Pancreas (tissue), 10 donors: ENCODE measurements at places on chromosomes 12 and 14. TPM values are rescaled to one million over a fixed set of nuclear protein-coding genes. Genes with fewer than 3 reads are reported as not detected.

NUDT4 gene
- 45.0 TPM for total RNA-seq

HECTD4 gene
- 17.9 TPM for total RNA-seq

MYO1A gene
- total RNA-seq = 0.22 TPM

LRCOL1 gene
- not detected for total RNA-seq

DNA sequence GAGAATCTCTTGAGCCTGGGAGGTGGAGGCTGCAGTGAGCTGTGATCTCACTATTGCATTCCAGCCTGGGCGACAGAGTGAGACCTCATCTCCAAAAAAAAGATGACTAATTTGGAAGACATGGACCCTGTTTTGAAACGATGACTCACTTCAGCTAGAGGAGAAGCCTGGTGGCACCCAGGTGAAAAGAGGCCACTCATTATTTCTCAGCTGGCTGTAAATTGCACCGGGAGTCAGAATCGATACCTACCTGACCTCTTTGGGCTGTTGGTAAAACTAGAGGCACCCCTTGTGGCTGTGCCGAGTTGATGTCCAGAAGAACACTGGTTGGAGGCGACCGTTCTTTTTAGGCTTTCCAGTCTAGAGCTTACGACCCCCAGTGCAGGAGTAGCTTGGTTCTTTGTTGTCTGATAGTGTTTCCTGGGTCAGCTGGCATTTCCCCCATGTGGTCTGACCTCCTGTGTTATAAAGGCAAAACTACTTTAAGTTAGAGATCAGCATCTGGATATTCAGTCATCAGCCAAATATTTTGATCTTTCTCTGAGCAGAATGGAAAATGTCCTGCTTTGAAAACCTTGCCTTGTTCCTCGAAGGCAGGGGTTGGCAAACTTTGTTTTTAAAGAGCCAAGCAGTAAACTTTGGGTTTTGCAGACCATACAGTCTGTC lies 93.2 kb downstream of the CHST11 start:
- no peak overlapping the region for H3K4me3 ChIP-seq
- no peaks in the 10 kb centered on the region for H3K27me3 ChIP-seq
- no peaks in the 10 kb centered on the region for H3K4me1 ChIP-seq
- no peak for DNase-seq
- no peak overlapping the region for H3K27ac ChIP-seq

- H3K27me3 ChIP-seq = no peaks in the 10 kb centered on the region
- no peaks in the 10 kb centered on the region for H3K36me3 ChIP-seq
- H3K4me3 ChIP-seq = no peak overlapping the region
- DNase-seq = no peak
These were observed 40.8 kb downstream of the FBXO21 start for GRCh38 chr12:117149431-117149830.

DNA sequence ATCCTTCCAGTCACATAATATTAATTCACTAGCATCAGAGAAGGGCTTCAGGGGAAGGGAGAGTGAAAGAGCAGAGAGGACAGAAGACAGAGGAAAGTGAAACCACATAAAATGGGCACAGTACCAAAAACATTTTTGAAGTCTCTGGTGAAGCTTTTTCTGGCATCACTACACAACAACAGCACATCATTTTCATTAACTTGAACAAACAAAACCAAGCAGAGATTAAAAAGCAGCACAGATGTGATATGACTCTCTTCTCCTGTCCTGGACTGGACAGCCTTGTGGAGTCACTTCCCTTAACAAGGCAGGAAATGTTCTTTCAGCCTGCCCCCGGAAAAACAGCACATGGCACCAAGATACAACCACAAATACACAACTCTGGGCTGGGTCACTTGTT lies 112.0 kb downstream of the TSPAN8 start:
- no peak overlapping the region for H3K4me3 ChIP-seq
- H3K4me1 ChIP-seq = peaks cover 4% of the 10 kb centered on the region
- no peak for DNase-seq
- H3K27ac ChIP-seq = peak overlapping the region; percentile 67
- H3K27me3 ChIP-seq = no peaks in the 10 kb centered on the region
- no peaks in the 10 kb centered on the region for H3K36me3 ChIP-seq

GRCh38 chr12:104966677-104967076 lies 8.6 kb upstream of the SLC41A2 start:
- DNase-seq = no peak
- H3K36me3 ChIP-seq = no peaks in the 10 kb centered on the region
- H3K27ac ChIP-seq = no peak overlapping the region
- H3K4me3 ChIP-seq = no peak overlapping the region
- H3K4me1 ChIP-seq = no peaks in the 10 kb centered on the region

LRTM2 gene
- not detected for total RNA-seq

RFX4 gene
- total RNA-seq = 0.51 TPM

FAIM2 gene
- total RNA-seq = 0.29 TPM

PGF gene
- total RNA-seq = 2.1 TPM

DNA sequence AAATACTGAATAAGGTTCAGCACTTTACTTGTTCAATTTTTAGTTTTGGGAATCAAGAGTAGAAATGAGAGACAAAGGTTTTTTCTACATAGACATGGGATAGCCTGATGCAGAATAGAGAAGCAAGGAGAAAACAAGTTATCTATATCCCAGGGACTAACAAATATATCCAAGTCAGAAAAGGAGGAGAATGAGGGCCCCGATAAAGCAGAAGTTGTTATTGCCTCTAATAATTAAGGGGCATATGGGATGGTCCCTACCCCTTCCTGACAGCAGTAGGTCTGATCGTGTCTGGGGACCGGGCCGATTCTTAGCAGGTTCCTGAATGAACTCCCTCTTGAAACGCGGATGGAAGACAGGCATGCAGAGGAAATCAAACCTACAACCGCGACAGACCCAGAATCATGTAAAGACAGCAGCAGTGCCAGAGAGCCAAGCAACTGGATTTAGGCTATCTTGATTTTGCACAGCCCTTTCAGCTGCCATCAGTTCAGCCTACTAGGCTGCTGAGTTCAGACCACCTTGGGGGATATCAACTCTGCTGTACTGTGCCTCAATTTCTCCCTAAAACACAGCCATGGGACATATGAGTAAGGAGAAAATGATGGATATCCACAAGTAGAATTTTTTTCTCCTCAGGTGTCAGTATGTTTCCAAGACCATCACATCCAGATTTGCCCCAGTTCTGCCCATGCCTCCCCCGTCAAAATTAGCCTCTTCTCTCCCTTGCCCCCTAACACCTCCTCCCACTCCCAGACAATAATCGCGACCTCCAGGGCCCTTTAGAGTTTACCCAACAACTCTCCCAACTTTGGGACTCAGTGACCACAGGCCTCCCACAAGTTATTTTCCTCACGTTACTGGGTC lies 706 bp downstream of the PRMT5 start:
- no peak for DNase-seq
- H3K36me3 ChIP-seq = peaks cover 17% of the 10 kb centered on the region
- H3K4me1 ChIP-seq = peaks cover 15% of the 10 kb centered on the region
- peak overlapping the region; percentile 81 for H3K27ac ChIP-seq
- no peaks in the 10 kb centered on the region for H3K27me3 ChIP-seq

DNA sequence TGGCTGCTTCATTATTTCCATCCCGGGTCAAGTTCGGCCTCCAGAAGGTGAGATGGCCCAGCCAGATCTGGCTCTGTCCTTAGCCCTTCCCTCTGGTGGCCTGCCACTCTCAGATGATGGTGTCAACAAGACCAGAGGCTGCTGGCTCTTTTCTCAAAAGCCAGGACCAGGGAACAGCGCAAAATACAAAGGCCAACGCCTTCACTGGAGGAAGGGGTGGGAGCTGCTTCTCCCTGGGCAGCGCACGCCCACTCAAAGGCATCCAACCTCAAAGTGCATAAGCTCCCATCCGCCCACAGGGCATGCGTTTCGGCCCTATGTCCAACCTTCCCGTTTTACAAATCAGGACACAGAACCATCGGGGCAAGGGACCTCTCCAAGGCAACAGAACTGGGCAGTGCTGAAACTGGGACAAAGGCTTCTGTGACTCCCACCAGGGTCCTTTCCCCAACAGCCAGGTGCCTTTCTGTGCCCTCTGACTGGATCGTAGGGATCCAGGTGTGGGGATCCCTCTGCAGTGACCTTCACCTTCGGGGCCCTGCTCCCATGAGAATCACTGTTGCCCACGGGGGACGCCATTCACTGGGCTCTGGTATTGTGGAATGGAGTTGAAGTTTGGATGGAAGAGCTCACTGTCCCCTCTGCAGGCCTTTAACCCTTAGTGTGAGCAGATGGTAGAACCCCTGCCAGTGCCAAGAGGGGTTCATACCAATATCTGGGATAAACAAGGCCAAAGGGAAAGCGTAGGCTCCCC lies 76.8 kb downstream of the NINJ2 start:
- H3K4me1 ChIP-seq = peaks cover 8% of the 10 kb centered on the region
- no peaks in the 10 kb centered on the region for H3K27me3 ChIP-seq
- H3K36me3 ChIP-seq = no peaks in the 10 kb centered on the region
- no peak overlapping the region for H3K27ac ChIP-seq
- no peak overlapping the region for H3K4me3 ChIP-seq
- DNase-seq = no peak

NKX2-8 gene
- not detected for total RNA-seq

GRCh38 chr14:79967001-79967400 lies 244.3 kb downstream of the DIO2 start:
- no peak for DNase-seq
- no peaks in the 10 kb centered on the region for H3K4me1 ChIP-seq
- H3K4me3 ChIP-seq = no peak overlapping the region
- H3K27ac ChIP-seq = no peak overlapping the region
- no peaks in the 10 kb centered on the region for H3K27me3 ChIP-seq
- no peaks in the 10 kb centered on the region for H3K36me3 ChIP-seq

- DNase-seq = no peak
- H3K4me3 ChIP-seq = no peak overlapping the region
- no peaks in the 10 kb centered on the region for H3K27me3 ChIP-seq
These were observed 39.8 kb downstream of the NIN start for GRCh38 chr14:50791201-50791600.

KRT83 gene
- not detected for total RNA-seq

DNA sequence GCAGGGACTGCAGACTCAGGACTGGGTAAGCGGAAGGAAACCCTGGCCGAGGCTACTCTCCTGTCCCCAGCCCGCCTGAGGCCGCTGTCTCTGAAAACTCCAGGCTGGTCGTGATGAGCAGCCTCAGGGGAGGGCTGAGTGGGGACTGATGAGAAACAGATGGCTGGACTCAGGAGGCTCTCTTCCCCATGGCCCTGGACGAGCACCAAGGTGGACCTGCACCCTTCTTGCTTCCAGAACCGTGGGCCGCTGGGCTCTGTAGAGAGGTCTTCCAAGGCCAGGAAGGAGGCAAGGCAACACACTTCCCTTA lies 1.1 kb downstream of the TEX22 start:
- no peak overlapping the region for H3K4me3 ChIP-seq
- H3K27me3 ChIP-seq = no peaks in the 10 kb centered on the region
- H3K36me3 ChIP-seq = no peaks in the 10 kb centered on the region
- H3K4me1 ChIP-seq = peaks cover 6% of the 10 kb centered on the region
- no peak overlapping the region for H3K27ac ChIP-seq
